ENCODE measurements at places on chromosomes 2 and 18.

DNA sequence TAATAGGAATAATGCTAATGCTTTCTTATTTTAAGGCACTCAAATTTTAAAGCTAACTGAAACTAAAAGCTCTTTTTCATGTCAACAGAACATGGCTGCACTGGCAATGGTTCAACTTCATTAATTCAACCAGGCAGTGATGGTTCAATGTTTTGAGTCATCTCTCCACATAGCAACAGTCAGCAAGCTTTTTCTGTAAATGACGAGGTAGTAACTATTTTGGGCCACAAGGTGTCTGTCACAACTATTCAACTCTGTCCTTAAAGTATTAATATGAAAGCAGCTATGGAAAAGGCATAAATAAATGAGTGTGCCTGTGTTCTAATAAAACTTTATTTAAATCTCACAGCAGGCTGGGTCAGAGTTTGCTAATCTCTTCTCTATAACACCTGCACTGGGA, 1425.6 kb upstream of the PIK3C3 start:
- DNase-seq: no peak

DNA sequence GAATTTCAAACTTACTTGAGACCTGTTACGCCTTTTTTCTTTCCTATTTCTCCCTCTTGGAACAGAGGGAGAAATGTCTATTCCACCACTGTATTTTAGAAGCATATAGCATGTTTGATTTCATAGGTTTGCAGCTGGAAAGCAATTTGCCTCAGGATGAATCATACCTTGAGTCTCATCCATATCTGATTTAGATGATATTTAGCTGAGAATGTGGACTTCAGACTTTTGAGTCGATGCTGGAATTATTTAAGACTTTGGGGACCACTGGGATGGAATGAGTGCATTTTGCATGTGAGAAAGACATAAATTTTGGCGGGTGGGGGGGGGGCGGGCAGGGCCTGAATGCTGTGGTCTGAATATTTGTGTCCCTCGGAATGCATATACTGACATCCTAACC, 282.7 kb upstream of the STON1 start:
- DNase-seq: no peak

DNA sequence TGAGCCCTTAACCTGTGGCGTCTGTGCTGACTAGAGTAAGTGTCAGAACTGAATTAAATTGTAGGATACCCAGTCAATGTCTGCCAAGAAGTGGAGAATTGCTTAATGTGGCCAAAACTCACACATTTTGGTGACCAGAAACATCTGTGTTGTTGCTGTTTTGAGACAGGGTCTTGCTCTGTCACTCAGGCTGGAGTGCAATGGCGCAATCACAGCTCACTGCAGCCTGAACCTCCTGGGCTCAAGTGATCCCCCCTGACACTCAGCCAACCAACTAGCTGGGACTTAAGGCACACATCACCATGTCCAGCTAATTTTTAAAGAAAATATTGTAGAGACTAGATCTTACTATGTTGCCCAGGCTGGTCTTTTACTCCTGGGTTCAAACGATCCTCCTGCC, 34.4 kb upstream of the RTN4 start:
- DNase-seq: no peak

DNA sequence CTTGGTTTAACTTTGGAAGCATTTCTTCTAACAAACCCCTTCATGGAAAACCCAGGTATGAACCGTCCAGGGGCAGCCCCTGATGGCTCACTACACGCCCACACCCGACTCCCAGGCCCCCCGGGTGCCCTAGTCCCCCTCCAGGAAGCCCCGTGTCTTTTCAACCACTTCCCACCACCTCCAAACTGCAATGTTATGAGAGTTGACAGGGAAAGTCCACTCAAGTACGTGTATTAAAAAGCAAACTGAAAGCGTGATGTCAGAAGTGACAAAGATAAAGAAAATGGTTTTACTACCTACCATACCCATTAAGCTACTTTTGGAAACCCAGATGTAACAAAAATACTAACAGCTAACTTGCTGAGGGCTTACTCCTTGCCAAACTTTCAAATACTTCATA, 51.5 kb downstream of the L3MBTL4 start:
- DNase-seq: no peak

- no peak for DNase-seq
These were observed 63.8 kb upstream of the IL1R1 start for GRCh38 chr2:102078773-102079172.

Measured in foreskin melanocyte (primary cell).